ENCODE measurements at places on chromosomes 7 and 10.
A peak's percentile ranks its signal among the peaks of the same experiment; 100 is the strongest.

DNA sequence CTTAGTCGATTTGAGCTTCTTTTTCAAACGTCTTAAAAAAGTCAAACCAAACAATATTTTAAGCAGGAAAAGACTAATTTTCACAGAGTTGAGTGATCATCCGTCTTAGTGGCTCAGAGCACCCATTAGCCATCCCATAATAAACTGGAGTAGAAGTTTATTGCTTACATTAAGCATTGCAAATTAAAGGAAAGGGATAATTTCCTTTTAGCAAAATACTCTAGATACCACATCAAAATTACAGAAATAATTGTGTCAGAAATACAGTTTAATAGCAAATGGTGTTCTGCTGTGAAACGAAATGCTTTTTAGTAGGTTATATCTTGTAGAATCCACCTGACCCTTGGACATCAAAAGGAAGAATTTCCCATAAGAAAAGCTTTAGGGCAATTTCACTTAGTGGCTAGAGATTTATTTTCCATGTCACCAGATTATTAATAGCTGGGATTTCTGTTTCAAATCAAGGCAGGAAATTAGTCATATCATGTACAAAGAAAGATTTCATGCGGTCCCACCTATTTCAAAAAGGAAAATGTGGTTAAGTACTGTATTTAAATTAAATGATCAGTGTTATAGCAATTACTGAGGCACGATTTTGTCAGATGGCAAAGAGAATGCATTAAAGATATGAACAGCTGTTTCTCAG is 96.2 kb downstream of the NPTX2 start:
- H3K27me3 ChIP-seq, result peaks cover 18% of the 10 kb centered on the region
- H3K27ac ChIP-seq, result no peak overlapping the region
- no peak for DNase-seq
- no peaks in the 10 kb centered on the region for H3K36me3 ChIP-seq
- no peak overlapping the region for H3K4me3 ChIP-seq
- H3K4me1 ChIP-seq, result no peaks in the 10 kb centered on the region

DNA sequence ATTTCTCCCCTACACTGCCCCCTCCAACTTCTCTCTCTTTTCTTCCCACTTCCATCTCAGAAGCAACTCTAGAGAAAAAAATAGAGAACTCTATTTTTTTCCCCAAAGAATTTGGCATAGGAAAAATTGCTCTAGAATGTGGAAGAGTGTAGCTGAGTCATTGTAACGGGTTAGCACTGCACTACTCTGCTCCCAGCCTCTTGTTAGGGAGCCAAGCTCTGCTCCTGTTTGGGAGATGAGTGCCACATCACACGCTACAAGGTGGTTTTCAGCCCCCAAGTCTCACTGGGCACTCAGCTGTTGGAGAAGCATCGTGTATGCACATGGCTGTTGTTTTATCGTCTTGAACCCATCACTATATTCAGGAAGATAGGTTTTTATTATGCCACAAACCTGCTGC is 136.4 kb downstream of the BMPER start:
- H3K4me1 ChIP-seq, result peaks cover 2% of the 10 kb centered on the region
- no peak overlapping the region for H3K27ac ChIP-seq
- H3K27me3 ChIP-seq, result no peaks in the 10 kb centered on the region
- H3K4me3 ChIP-seq, result no peak overlapping the region

- H3K4me3 ChIP-seq, result no peak overlapping the region
- no peaks in the 10 kb centered on the region for H3K36me3 ChIP-seq
- H3K4me1 ChIP-seq, result no peaks in the 10 kb centered on the region
- no peaks in the 10 kb centered on the region for H3K27me3 ChIP-seq
Observed at GRCh38 chr10:85848756-85849155, 517.8 kb downstream of the GRID1 start.

GRCh38 chr10:108014902-108015177 is 850.3 kb upstream of the SORCS1 start:
- H3K27me3 ChIP-seq, result no peaks in the 10 kb centered on the region
- no peak overlapping the region for H3K27ac ChIP-seq
- DNase-seq, result no peak
- no peaks in the 10 kb centered on the region for H3K36me3 ChIP-seq
- H3K4me1 ChIP-seq, result no peaks in the 10 kb centered on the region

GRCh38 chr10:1598393-1599153 is 138.8 kb downstream of the ADARB2 start:
- no peaks in the 10 kb centered on the region for H3K27me3 ChIP-seq
- no peak for DNase-seq
- H3K4me1 ChIP-seq, result peaks cover 10% of the 10 kb centered on the region
- H3K27ac ChIP-seq, result no peak overlapping the region

GRCh38 chr7:18895456-18895855 is 222.0 kb downstream of the TWIST1 start:
- no peak overlapping the region for H3K27ac ChIP-seq
- peaks cover 10% of the 10 kb centered on the region for H3K4me1 ChIP-seq
- DNase-seq, result peak; percentile 60
- no peaks in the 10 kb centered on the region for H3K36me3 ChIP-seq

DNA sequence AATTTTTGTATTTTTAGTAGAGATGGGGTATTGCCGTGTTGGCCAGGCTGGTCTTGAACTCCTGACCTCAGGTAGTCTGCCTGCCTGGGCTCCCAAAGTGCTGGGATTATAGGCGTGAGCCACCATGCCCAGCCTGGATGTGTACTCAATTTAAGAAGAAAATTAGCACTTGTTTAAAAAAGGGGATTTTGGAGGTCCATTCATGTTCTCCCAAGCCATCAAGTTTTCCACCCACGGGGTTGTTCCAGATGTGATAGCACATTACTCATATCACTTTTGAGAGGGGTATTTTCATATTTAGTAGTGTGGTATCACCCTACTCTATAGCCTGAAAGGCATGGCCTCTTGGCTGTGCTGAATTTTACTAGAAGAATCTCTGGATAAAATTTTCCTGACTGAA is 10.5 kb upstream of the SLC26A3 start:
- no peak for DNase-seq
- peaks cover 12% of the 10 kb centered on the region for H3K27me3 ChIP-seq
- no peak overlapping the region for H3K27ac ChIP-seq
- H3K4me3 ChIP-seq, result no peak overlapping the region

GRCh38 chr10:61834519-61834918 is 67.0 kb upstream of the ARID5B start:
- peak overlapping the region; percentile 83 for H3K27ac ChIP-seq
- no peaks in the 10 kb centered on the region for H3K27me3 ChIP-seq
- peaks cover 31% of the 10 kb centered on the region for H3K4me1 ChIP-seq

- no peak overlapping the region for H3K4me3 ChIP-seq
- peaks cover 22% of the 10 kb centered on the region for H3K27me3 ChIP-seq
- H3K36me3 ChIP-seq, result no peaks in the 10 kb centered on the region
- no peaks in the 10 kb centered on the region for H3K4me1 ChIP-seq
Observed at GRCh38 chr10:71083716-71083975, 128.7 kb upstream of the UNC5B start.

- no peaks in the 10 kb centered on the region for H3K27me3 ChIP-seq
- H3K27ac ChIP-seq, result no peak overlapping the region
- H3K4me3 ChIP-seq, result no peak overlapping the region
- no peaks in the 10 kb centered on the region for H3K4me1 ChIP-seq
- no peak for DNase-seq
- peaks cover 7% of the 10 kb centered on the region for H3K36me3 ChIP-seq
Observed at GRCh38 chr7:90842430-90842788, 246.3 kb downstream of the CDK14 start.

GRCh38 chr10:72088889-72089575 is 681 bp upstream of the SPOCK2 start:
- no peak for DNase-seq
- no peaks in the 10 kb centered on the region for H3K4me1 ChIP-seq
- no peaks in the 10 kb centered on the region for H3K36me3 ChIP-seq
- no peak overlapping the region for H3K27ac ChIP-seq
- H3K27me3 ChIP-seq, result no peaks in the 10 kb centered on the region
- H3K4me3 ChIP-seq, result no peak overlapping the region

GRCh38 chr10:132974249-132974796 is 32.0 kb upstream of the CFAP46 start:
- no peak for DNase-seq
- no peaks in the 10 kb centered on the region for H3K36me3 ChIP-seq
- no peak overlapping the region for H3K27ac ChIP-seq
- H3K27me3 ChIP-seq, result peaks cover 37% of the 10 kb centered on the region
- no peaks in the 10 kb centered on the region for H3K4me1 ChIP-seq

- H3K4me3 ChIP-seq, result no peak overlapping the region
- no peak overlapping the region for H3K27ac ChIP-seq
- DNase-seq, result no peak
- no peaks in the 10 kb centered on the region for H3K27me3 ChIP-seq
- H3K36me3 ChIP-seq, result no peaks in the 10 kb centered on the region
- peaks cover 13% of the 10 kb centered on the region for H3K4me1 ChIP-seq
Observed at GRCh38 chr10:60400366-60400765, 10.7 kb upstream of the ANK3 start.

Measured in MCF 10A (cell line).